ENCODE measurements at places on chromosomes 13 and 19.
A peak's percentile ranks its signal among the peaks of the same experiment; 100 is the strongest.

DNA sequence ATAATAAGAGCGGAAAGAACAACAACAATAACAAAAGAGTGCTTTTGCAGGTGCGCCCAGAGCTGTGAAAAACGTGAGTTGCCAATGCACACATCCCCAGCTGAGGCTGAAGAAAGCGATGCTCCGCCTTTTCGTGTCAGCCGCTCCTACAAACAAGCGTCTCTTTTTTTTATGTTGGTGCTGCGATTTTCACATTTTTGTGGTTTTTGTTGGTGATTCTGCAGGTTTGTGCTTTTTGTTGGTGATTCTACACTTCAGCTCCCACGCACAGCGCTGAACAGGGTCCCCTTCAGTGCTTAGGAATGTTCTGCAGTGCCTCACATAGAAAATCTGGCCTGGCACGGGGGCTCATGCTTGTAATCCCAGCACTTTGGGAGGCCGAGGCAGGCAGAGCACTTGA is 7.3 kb upstream of the SBK3 start:
- DNase-seq, result no peak

GRCh38 chr13:37665420-37665819 is 66.9 kb upstream of the POSTN start:
- no peak for DNase-seq

DNA sequence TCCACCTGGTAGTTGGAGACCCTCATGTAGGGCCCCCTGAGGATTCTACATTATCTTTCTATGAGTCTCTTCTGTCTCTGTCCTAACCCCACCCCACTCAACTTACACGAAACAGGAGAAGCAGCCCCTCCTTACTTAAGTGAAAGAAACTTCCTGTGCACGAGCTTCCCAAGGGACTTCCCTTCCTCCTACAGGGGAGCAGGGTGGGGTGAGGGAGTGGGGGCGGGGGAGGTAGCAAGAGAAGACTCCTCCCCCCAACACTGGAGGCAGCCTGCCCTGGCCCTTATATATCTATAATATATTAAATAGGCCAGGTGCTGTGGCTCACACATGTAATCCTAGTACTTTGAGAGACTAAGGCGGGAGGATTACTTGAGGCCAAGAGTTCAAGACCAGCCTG is 5.5 kb upstream of the PDE4C start:
- no peak for DNase-seq

GRCh38 chr13:109196948-109197347 is 567.5 kb downstream of the MYO16 start:
- no peak for DNase-seq

DNA sequence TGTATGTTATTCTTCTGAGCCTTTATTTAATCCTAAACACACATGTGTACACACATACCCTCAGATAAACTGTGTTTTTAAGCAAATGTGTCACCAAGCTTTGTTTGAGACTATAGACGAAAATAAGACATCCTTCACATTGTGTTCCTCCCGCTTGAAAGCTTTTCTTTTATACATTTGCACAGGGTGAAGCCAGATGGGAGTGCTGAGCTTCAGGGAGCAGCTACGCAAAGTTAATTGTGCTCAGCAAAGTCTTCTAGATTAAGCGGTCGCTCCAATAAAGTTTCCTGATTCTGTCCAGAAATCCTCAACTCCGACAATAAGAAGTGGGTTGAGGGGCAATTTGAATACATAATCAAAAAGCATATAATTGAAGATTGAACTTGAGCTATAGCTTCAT is 117.2 kb upstream of the ARGLU1 start:
- no peak for DNase-seq

DNA sequence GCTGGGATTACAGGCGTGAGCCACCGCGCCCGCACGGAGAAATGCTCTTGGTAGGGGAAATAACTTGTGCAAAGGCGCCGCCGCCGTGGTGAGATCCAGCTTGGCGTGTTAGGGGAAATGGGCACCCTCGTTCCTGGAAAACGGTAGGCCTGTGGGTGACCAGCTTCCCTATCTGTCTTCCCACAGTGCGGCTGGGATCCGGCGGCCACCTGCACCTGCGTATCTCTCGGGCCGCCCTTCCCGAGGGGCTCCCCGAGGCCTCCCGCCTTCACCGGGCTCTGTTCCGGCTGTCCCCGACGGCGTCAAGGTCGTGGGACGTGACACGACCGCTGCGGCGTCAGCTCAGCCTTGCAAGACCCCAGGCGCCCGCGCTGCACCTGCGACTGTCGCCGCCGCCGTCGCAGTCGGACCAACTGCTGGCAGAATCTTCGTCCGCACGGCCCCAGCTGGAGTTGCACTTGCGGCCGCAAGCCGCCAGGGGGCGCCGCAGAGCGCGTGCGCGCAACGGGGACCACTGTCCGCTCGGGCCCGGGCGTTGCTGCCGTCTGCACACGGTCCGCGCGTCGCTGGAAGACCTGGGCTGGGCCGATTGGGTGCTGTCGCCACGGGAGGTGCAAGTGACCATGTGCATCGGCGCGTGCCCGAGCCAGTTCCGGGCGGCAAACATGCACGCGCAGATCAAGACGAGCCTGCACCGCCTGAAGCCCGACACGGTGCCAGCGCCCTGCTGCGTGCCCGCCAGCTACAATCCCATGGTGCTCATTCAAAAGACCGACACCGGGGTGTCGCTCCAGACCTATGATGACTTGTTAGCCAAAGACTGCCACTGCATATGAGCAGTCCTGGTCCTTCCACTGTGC is 2.4 kb downstream of the GDF15 start:
- peak; percentile 87 for DNase-seq

GRCh38 chr13:75296641-75297040 is 185.3 kb downstream of the TBC1D4 start:
- no peak for DNase-seq

DNA sequence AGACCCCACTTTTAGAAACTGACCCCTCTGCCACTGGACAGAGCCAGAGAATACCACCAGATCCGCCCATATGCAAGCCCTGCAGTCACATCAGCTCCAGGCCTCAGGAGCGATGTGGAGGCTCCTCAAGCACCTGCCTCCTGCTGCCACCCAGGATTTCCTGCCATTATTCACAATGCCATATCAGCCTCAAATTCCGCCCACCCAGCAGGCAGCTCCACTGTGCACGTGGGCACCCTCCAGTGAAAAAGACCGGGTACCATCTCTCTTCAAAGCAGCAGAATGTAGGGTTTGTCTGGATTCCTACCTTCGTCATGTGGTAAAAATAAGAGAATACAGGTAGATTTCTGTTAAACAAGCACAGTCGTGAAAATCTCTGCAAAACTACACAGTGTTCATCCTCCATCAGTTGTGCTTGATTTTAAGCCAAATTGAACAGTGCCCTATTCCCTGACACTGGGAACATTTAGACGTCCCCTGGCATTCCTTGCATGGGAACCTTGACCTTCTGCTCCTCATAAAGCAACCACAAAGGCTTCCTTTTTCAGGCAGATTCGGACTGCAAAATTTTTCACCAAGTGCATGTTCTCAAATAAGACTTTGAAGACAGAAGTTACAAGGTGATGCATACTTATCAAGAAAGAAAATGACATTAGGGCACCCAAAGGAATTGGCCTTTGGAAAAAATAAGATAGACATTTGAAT is 56.4 kb downstream of the FAM124A start:
- no peak for DNase-seq

DNA sequence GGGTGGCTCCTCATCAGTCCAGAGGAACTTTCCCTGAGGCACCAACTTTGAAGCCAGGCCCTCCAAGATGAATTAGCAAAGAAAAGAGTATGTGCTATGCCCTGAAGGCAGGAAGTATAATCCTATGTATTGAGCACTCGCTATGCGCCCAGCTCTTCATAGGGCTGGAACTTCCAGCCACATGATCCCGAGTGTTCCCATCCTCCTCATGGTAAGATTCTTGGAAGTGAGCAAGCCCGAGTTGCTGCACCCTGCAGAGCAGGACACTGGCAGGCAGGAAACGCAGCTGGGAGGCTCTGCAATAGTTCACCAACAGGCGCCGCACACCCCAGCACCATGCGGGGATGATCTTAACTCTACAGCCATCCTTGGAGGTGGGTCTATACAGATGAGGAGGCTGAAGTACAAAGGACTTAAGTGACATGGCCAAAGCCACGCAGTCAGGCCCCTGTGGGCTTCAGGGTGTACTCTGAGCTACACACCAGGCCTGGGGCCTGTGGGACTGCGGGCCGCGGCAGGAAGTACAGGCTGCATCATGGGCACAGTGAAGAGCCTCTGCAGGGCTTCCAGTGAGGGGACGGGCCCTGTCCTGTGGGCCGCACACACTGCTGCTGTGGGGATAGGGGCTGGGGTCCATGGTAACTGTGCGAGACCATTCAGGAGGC is 25.1 kb downstream of the C19orf47 start:
- DNase-seq, result no peak

DNA sequence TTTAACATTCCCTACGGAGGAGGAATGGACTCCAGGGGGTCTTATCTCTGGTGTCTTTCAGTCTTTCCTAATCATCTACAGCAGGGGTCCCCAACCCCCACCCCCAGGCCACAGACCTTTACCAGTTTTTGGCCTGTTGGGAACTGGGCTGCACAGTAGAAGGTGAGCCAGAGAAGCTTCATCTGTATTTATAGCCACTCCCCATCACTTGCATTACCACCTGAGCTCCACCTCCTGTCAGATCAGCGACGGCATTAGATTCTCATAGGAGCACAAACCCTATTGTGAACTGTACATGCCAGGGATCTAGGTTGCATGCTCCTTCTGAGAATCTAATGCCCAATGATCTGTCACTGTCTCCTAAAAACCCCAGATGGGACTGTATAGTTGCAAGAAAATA is 120.0 kb upstream of the TMTC4 start:
- no peak for DNase-seq

DNA sequence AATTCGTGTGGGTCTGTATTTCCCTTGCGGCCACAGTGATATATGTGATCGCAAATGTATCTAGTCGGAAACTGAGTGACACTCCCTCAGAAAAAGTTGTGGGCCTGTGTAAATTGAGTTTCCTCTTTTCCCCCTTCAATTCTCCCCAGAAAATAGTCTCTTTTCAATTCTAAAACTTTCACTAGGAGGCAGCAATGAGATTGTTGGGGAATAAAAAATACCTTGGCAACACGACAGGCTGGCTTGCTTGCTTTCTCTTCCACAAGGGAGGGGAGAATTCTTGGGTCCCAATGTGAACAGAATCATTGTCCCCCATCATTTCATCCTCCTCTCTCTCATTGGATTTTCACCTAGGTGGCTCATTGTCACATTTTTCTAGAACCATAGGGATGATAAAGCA is 3.7 kb upstream of the SOX21 start:
- no peak for DNase-seq

- peak; percentile 39 for DNase-seq
These were observed 2.7 kb downstream of the ALDH16A1 start for GRCh38 chr19:49455773-49456172.

DNA sequence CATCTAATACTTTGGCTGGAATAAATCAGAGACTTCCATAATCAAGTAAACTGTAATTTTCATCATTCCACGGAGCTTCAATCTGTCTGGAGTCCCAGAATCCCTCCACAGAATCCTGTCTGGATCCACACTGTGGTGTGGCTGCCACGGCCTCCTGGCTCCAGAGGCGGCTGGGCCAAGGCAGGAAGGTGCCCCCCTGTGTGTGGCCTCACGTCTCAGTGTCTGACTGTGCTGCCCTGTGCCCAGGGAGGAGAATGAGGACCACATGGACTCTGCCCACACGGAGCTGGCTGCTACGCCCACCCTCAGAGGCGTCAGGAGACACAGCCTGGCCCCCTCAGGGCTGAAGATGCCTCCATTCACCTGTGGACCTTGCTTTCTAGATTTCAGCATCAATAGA is 12.2 kb upstream of the ZNF135 start:
- DNase-seq, result no peak

GRCh38 chr13:46565808-46566750 is 13.1 kb downstream of the LRCH1 start:
- DNase-seq, result no peak

DNA sequence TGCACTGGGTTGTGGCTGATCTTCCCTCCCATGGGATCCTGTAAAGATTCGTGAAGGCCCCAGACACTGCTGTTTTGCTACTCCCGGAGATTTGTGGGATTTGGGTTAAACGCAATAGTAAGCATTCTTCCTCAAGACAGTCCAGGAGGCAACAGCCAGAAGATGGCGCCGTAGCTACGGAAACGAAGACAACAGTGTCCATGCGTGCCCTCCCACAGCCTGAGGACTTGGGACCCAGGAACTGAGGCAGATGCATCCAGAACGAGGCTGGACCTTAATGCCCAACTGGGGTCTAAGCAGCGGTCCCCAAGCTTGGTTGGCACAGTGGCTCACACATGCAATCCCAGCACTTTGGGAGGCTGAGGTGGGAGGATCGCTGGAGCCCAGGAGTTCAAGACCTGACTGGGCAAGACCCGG is 57.6 kb upstream of the ZNF507 start:
- DNase-seq, result peak; percentile 56

DNA sequence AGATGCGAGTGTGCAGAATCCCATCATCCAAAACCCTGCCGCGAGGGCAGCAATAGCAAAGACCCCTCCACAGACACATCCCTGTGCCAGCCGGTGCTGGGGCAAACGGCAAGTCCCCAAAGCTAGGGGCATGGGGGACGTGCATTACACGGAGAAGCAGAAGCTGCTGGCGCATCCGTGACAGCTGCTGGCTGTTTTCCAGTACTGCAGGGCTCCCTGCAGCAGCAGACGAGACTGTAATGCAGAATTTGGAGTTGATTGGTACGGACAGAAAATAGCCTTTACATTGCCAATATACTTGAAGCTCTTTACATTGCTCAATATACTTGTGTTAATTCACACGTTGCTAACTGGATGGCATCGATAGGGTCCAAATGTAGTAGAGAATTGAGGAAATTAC is 77.2 kb upstream of the TMTC4 start:
- no peak for DNase-seq

- no peak for DNase-seq
These were observed 7.6 kb upstream of the PRKD2 start for GRCh38 chr19:46724468-46724867.

DNA sequence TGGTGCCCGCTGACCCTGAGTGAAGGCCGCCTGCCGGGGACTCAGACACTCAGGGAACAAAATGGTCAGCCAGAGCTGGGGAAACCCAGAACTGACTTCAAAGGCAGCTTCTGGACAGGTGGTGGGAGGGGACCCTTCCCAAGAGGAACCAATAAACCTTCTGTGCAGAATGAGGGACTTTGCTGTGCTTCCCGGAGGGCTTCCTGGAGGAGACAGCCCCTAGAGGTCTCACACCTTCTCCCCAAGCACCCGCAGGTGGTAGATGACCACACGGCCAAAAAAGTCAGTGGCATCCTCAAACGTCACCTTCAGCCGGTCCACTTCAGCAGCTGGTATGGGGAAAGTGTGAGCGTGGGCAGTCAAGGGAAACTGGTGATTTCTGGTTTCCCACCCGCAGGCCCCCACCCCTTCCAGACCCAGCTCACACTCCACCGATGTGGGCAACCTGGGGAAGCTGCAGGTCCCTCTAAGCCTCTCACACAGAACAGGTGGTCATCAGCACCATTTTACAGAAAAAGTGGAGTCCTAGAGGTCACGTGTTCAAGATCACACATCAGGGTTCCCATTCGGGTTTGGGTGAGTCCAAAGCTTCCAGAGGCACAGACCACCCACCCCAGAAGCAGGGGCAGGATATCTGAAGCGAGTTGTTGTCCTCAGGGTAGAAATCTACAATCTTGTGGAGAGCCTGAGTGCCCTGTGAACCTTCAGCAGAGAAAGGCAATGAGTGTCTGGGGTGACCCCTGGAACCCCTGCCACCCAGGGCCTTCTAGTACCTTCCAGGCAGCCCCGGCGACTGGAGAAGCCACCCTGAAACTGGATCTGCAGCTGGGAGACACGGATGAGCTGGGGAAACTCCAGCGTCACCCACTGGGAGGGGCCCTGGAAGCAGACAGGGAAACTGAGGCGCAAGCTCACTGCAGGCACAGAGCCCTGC is 1.2 kb downstream of the NR2C2AP start:
- DNase-seq, result no peak
